ENCODE measurements at places on chromosomes 7 and 10. TPM values are rescaled to one million over a fixed set of nuclear protein-coding genes. Genes with fewer than 3 reads are reported as not detected.

DNA sequence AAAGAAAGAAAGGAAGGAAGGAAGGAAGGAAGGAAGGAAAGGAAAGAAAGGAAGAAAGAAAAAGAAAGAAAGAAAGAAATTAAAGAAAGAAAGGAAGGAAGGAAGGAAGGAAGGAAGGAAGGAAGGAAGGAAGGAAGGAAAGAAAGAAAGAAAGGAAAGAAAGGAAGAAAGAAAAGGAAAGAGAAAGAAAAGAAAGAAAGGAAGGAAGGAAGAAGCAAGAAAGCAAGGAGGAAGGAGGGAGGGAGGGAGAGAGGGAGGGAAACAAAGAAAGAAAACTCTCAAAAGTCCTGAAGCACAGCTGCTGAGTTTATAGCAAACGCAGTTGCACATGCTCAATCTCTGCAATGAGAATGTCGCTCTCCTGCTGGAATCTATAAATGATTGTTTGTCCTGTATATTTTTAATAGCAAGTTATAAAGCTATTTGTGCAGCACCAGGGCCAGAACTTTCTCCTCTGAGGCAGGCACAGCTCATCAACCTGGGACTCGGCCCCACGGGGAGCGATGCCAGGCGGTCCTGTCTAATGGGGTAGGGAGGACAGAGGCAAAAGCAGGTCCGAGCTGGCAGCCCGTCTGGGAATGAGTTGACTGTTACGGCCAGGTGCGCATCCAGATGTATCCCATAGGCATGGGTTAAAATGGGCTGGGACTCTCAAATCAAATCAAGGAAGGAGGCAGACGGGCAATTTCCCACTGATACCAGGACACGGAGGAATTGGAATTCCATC is 118.0 kb upstream of the PFKP start:
- DNase-seq: no peak

DNA sequence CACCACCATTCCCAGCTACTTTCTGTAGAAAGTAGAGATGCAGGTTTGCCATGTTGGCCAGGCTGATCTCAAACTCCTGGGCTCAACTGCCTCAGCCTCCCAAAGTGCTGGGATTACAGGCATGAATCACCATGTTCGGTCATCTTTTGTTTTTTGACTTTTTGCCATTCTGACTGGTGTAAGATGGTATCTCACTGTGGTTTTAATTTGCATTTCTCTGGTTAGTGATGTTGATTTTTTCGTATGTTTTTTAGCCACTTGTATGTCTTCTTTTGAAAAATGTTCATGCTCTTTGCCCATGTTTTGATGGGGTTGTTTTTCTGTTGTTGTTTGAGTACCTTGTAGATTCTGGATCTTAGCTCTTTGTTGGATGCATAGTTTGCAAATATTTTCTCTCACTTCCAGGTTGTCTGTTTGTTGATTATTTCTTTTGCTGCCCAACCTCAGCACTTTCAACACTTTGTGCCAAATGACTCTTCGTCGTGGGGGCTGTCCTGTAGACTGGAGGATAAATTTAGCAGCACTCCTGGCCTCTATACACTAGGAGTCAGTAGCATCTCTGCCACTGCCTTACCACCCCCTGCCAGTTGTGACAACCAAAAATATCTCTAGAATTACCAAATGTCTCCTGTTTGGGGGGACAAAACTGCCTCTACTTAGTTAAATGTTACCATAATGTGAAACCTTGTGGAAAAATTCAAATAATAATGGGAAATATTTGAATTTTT is 6.5 kb upstream of the CPED1 start:
- DNase-seq: peak; percentile 16

DNA sequence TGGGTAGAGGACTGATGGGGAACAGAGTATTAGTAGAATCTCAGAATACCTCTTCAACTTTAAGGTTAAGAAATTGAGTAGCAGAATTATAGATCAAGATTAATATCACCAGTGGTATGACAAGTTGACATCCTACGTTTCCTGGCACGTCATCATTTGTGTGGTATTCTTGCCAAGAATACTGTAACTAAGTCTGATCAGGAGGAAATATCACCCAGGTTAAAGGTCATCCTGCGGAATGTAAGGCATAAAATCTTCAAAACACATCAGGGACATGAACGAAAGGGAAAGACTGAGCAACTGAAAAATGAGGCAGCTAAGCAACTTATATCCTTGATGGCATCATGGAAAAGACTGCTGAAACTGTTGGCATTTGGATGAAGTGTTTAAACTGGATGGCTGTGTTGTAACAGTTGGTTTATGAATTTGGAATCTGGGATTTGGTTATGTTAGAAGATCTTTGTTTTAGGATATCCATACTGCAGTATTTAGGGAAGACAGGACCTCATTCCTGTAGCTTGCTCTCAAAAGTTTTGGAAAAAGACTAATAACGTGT is 86.1 kb downstream of the TRIM24 start:
- no peak for DNase-seq

DNA sequence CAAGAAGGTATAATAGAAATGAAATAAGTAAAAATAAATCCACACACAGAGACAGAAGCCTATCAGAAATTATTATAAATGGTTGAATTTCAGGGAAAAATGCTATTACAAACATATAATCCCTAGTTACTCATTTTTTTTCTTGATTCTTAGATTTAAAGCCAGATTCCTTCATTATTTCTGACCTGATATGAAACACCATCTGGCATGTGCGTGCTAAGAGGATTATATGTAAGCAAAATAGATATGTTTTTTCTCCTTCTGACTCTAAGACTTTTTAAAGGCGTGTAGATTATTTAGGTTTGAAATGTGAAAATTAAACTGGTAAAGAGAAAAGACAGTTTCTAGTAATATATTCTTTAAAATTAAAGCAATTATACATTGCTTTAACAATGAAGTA is 236.7 kb upstream of the ETV1 start:
- DNase-seq: no peak

DNA sequence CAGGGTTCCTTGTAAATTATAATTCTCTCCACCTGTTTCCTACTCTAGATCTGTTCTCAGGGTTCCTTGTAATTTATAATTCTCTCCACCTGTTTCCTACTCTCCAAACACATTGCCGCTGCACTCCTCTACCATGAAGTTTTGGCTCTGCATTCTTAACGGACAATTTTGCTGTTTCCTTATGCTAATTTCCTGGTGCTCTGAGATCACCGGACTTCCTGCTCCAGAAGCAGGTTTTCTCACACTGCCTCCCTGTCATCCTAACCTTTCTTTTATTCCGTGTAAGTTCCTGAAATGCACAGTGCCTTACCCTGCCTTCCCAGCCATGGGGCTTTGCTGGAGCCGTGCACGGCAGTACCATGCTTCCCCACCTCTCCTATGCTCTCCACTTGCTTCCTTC is 256.8 kb downstream of the PLXNA4 start:
- no peak for DNase-seq

- DNase-seq: no peak
Observed at GRCh38 chr7:6520163-6520981, 30.9 kb downstream of the GRID2IP start.

GRCh38 chr7:17640730-17641377 is 299.4 kb downstream of the SNX13 start:
- peak; percentile 28 for DNase-seq

- DNase-seq: no peak
Observed at GRCh38 chr10:119337796-119338432, 130.5 kb downstream of the GRK5 start.

GRCh38 chr7:51304729-51305128 is 11.9 kb downstream of the COBL start:
- DNase-seq: no peak

GRCh38 chr7:36299823-36300341 is 89.8 kb upstream of the ANLN start:
- DNase-seq: peak; percentile 69

GRCh38 chr10:98323221-98324164 is 55.5 kb upstream of the LOXL4 start:
- DNase-seq: no peak

- peak; percentile 40 for DNase-seq
Observed at GRCh38 chr7:26155531-26156375, 3.8 kb downstream of the NFE2L3 start.

DNA sequence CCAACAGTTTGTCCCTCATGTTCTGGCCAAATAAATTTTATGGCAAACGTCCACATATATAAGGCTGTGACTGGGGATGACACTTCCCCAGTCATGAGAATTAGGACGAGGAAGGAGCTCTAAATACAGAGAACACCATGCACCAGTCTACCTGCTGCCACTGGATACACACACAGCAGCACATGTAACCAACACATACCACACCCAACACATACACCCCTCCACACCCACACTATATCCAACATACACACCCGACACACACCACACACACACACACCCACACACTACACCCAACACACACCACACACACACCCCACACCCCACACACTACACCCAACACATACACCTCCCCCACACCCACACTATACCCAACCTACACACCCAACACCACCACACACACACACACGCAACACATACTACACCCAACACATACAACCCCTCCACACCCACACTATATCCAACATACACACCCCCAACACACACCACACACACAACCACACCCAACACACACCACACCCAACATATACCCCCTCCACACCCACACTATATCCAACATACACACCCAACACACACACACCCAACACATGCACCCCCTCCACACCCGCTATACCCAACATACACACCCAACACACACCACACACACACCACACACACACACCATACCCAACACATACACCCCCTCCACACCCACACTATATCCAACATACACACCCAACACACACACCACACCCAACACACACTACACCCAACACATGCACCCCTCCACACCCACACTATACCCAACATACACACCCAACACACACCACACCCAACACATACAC is 74.1 kb downstream of the HIPK2 start:
- DNase-seq: no peak

- no peak for DNase-seq
Observed at GRCh38 chr10:59391060-59391459, 28.7 kb upstream of the FAM13C start.

DNA sequence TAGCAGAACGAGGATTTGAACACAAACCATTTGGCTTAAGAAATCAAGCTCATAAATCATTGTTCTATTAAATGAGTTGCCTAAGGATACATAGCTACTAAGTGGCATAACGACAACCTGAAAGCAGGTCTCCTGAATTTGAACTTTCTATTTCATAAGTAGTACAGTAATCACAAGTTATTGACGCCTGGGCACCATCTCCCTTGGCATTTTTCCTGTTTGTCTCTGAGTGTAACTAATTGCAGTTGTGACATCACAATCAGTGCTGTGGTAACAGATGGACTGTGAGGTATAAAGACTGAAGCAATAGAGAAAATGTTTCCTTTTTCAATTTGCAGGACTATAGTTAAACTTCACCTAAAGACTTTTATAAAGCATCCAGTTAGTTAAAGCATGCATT is 6.4 kb upstream of the CSTF2T start:
- no peak for DNase-seq

DNA sequence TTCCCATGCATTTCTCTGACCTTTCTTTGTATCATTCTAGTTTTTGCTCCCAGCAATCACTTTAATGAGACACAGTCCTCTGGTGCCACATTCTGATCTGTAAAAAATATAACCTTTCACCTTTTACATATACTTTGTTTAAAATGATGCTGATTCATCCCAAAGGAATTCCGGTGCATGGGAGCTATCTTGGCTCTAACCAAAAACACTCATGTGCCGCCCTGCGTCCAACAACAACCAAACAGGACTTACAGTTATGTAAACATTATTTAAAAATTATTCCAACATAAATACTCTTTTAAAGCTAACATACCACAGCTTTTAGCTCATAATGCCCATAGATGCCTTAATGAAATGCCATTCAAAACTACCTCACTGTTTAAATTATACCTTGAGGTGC is 7.7 kb upstream of the OPALIN start:
- DNase-seq: no peak

DNA sequence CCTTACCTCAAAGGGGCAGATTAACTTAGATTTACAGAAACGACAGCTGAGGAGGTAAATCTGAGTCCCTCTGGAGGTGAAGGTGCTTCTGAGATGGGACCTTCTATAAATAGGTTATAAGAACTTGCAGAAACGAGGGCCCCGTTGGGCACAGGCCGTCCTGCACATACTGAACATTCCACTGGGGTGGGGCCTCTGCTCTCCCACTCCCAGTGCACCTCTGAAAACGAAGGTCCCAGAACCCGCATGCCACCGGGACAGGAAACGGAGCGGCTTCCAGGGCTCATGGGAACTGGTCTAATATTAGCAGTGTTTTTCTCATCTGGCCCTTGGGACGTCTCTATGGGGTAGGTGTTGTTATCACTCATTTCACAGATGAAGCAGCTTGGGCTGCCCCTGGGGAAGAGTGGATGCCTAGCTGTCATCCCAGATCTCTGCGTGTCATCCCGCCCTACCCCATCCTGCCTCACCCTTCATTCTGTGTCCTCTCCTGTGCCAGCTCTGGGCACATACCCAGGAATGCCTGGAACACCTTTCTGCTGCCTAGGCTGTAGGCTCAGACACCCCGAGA is 19.6 kb downstream of the C10orf62 start:
- DNase-seq: peak; percentile 25

DNA sequence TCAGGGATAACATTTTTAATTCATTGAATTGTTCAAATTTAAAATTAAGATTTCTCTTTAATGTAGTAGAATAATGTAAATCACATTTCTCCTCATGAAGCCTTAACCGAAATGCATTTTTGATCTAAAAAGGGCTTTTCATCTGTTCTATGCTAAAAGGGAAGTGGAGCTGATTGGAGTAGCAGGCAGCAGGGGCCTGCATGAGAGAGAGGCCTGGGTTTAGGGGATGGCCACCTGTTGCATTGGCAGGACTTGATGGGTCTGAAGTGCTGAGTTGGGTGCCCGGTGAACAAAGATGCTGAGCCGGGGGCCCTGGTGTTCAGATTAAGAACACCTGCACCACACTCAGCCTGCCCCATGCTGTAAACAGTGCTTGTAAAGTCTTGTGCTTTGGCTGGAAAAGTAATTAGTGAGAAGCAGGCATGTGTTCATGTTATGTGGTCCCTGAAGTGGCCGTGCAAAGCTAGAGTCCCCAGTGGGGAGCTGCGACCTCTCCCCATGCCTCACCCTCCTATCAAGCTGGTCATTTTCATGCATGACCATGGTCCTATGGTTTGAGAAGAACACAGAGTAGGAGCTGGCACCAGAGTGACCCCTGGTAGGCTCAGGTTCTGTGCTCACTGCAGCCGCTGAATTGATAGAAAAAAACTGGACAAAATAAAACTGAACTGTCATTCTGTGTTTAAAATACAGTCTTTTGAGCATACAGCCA is 124.3 kb downstream of the ADCY1 start:
- DNase-seq: no peak

GRCh38 chr7:125654076-125654475 is 724.5 kb upstream of the POT1 start:
- no peak for DNase-seq

DNA sequence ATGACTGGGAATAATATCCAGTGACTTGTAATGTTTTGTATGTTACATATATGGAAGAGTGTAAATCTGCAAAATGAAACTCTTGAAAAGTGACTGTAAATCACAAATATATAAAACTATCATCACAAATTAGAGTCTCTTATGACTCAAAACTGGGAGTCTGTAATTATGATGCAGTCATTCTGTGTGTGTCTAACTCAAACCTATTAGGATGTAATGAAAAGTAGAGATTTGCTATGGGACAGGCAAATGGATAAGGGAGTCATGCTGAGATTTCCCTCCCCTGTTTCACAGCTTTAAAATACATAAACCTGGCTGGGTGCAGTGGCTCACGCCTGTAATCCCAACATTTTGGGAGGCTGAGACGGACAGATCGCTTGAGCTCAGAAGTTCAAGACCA is 8.6 kb upstream of the HKDC1 start:
- no peak for DNase-seq

ZNF735 gene
- not detected for total RNA-seq

FGL2 gene
- total RNA-seq: not detected

GNAT3 gene
- total RNA-seq: not detected

ST8SIA6 gene
- total RNA-seq: 1.8 TPM

GSAP gene
- total RNA-seq: 4.3 TPM

TAF3 gene
- total RNA-seq: 2.7 TPM
